ENCODE measurements at places on chromosomes 7 and 10. TPM values are rescaled to one million over a fixed set of nuclear protein-coding genes. Genes with fewer than 3 reads are reported as not detected.

PGAM2 gene
- total RNA-seq: 2.3 TPM

PON1 gene
- total RNA-seq: 0.97 TPM

AKR1D1 gene
- total RNA-seq: not detected

SPDYE2B gene
- total RNA-seq: not detected

RRP12 gene
- 49.1 TPM for total RNA-seq

FAM237B gene
- total RNA-seq: not detected

PLEKHS1 gene
- total RNA-seq: 0.38 TPM

FAM25C gene
- total RNA-seq: 113 TPM

PRKAR1B gene
- 12.0 TPM for total RNA-seq

LRRTM3 gene
- not detected for total RNA-seq

ASB10 gene
- not detected for total RNA-seq

FAM25G gene
- 41.8 TPM for total RNA-seq

SFRP5 gene
- total RNA-seq: 0.91 TPM

HOXA9 gene
- 44.3 TPM for total RNA-seq

AQP1 gene
- 139 TPM for total RNA-seq

RTKN2 gene
- total RNA-seq: 2.5 TPM

PHTF2 gene
- 9.6 TPM for total RNA-seq

OR2A5 gene
- not detected for total RNA-seq

H2AZ2 gene
- total RNA-seq: 55.1 TPM

MMD2 gene
- total RNA-seq: not detected

NUTM2E gene
- total RNA-seq: not detected

CHRM2 gene
- total RNA-seq: not detected

ZNF37A gene
- total RNA-seq: 10.4 TPM

OR2A2 gene
- not detected for total RNA-seq

ABCB8 gene
- total RNA-seq: 29.5 TPM

LOXL4 gene
- 1.6 TPM for total RNA-seq

NRP1 gene
- total RNA-seq: 22.9 TPM

SFMBT2 gene
- 1.9 TPM for total RNA-seq

Data from suprapubic skin (tissue), 4 donors.